A549 treated with Mapracorat at 1 μM for 4 hours (cell line): ENCODE measurements at places on chromosomes 1 and 21. TPM values are rescaled to one million over a fixed set of nuclear protein-coding genes. Genes with fewer than 3 reads are reported as not detected.

The TMEM59 gene
- total RNA-seq, result 112 to 135 TPM (median 122 TPM) in 5 replicates

The CYP4A22 gene
- total RNA-seq, result not detected in 5 replicates

The G0S2 gene
- 3.1 to 5.5 TPM (median 4.0 TPM) in 5 replicates for total RNA-seq

The ARF1 gene
- total RNA-seq, result 374 to 460 TPM (median 440 TPM) in 5 replicates

The MPL gene
- 0.23 TPM in 1 of 5 replicates, not detected in the others for total RNA-seq

The HES5 gene
- total RNA-seq, result not detected in 5 replicates

The DIRAS3 gene
- 0.92 to 1.5 TPM (median 1.3 TPM) in 5 replicates for total RNA-seq

The AJAP1 gene
- not detected in 5 replicates for total RNA-seq

The PRELP gene
- 0.02 TPM in 1 of 5 replicates, not detected in the others for total RNA-seq

The LMOD1 gene
- total RNA-seq, result not detected in 5 replicates

The ETV3L gene
- not detected in 5 replicates for total RNA-seq

The DUSP23 gene
- total RNA-seq, result 62.5 to 80.5 TPM (median 77.7 TPM) in 5 replicates

The KRTAP26-1 gene
- total RNA-seq, result not detected in 5 replicates

The S100A1 gene
- 0.72 to 1.2 TPM (median 0.93 TPM) in 5 replicates for total RNA-seq

The ADCY10 gene
- 0.04 to 0.21 TPM (median 0.04 TPM) in 3 of 5 replicates, not detected in the others for total RNA-seq

The LEPR gene
- total RNA-seq, result 1.8 to 3.0 TPM (median 2.4 TPM) in 5 replicates

The PDC gene
- total RNA-seq, result not detected in 5 replicates

The MAP1LC3C gene
- total RNA-seq, result 0.19 to 0.35 TPM (median 0.24 TPM) in 4 of 5 replicates, not detected in the other

The SYF2 gene
- total RNA-seq, result 33.4 to 47.7 TPM (median 34.3 TPM) in 5 replicates

The NLRP3 gene
- not detected in 5 replicates for total RNA-seq

The BGLAP gene
- 0.21 to 0.33 TPM (median 0.25 TPM) in 3 of 5 replicates, not detected in the others for total RNA-seq

The DCDC2B gene
- not detected in 5 replicates for total RNA-seq

The SPRR4 gene
- not detected in 5 replicates for total RNA-seq

The PLA2G2A gene
- not detected in 5 replicates for total RNA-seq

The FAM163A gene
- 0.04 TPM in 1 of 5 replicates, not detected in the others for total RNA-seq

The LRRC38 gene
- 0.06 TPM in 1 of 5 replicates, not detected in the others for total RNA-seq

The ALX3 gene
- total RNA-seq, result not detected in 5 replicates

The HSD3B2 gene
- total RNA-seq, result not detected in 5 replicates

The PRAMEF27 gene
- not detected in 5 replicates for total RNA-seq

The KIF14 gene
- total RNA-seq, result 7.1 to 11.0 TPM (median 9.7 TPM) in 5 replicates

The BSND gene
- not detected in 5 replicates for total RNA-seq

The NBPF15 gene
- 15.7 to 22.7 TPM (median 20.0 TPM) in 5 replicates for total RNA-seq

The LAD1 gene
- 0.69 to 1.4 TPM (median 1.0 TPM) in 5 replicates for total RNA-seq

The LORICRIN gene
- total RNA-seq, result not detected in 5 replicates

The DAB1 gene
- total RNA-seq, result not detected in 5 replicates

The OPRD1 gene
- 0.01 to 0.02 TPM (median 0.02 TPM) in 4 of 5 replicates, not detected in the other for total RNA-seq

The CFAP74 gene
- 0.06 TPM in 1 of 5 replicates, not detected in the others for total RNA-seq

The FCER1G gene
- total RNA-seq, result 0.28 to 0.54 TPM (median 0.34 TPM) in 3 of 5 replicates, not detected in the others

The CFAP107 gene
- not detected in 5 replicates for total RNA-seq

The RIT1 gene
- 19.9 to 23.6 TPM (median 20.5 TPM) in 5 replicates for total RNA-seq

The EXTL1 gene
- not detected in 5 replicates for total RNA-seq

The TRIM58 gene
- total RNA-seq, result not detected in 5 replicates

The LCE1E gene
- total RNA-seq, result 0.18 TPM in 1 of 5 replicates, not detected in the others

The C1orf94 gene
- total RNA-seq, result not detected in 5 replicates

The MMP23B gene
- total RNA-seq, result 0.18 to 1.2 TPM (median 0.64 TPM) in 5 replicates

The NUCKS1 gene
- 77.6 to 147 TPM (median 116 TPM) in 5 replicates for total RNA-seq

The LCE2B gene
- not detected in 5 replicates for total RNA-seq

The TNFSF4 gene
- total RNA-seq, result 0.04 to 0.06 TPM in 2 of 5 replicates, not detected in the others

The FAM89A gene
- 11.2 to 17.9 TPM (median 15.9 TPM) in 5 replicates for total RNA-seq

The SDC3 gene
- 7.6 to 12.9 TPM (median 10.5 TPM) in 5 replicates for total RNA-seq

The EFNA1 gene
- total RNA-seq, result 27.7 to 35.5 TPM (median 29.2 TPM) in 5 replicates

The OR6K3 gene
- total RNA-seq, result not detected in 5 replicates

The FCRLA gene
- total RNA-seq, result not detected in 5 replicates

The ATP1A4 gene
- not detected in 5 replicates for total RNA-seq

The OR6K2 gene
- total RNA-seq, result not detected in 5 replicates

The NGF gene
- total RNA-seq, result 1.0 to 1.7 TPM (median 1.3 TPM) in 5 replicates

The NHLH2 gene
- not detected in 5 replicates for total RNA-seq

The KRTAP19-1 gene
- total RNA-seq, result not detected in 5 replicates

The TRAF3IP3 gene
- total RNA-seq, result not detected in 5 replicates
